ENCODE measurements at places on chromosomes 1 and 21.

DNA sequence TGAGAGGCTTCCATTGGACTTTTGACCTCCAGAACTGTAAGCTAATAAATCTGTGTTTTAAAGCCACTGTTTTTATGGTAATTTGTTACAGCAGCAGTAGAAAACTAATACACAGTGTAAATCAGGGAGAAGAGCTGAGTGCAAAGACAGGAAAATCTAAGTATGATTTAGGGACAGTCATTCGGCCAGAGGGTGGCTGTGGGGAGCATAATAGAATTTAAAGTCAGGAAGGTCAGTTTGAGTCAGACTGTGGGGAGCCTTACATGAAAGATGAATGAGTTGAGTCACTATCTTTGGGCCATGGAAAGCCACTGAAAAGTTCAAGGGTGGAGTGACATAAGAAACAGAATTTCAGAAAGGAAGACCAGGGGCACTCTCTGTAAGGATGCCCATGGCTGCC, 52.4 kb upstream of the SSX2IP start:
- DNase-seq = no peak

- no peak for DNase-seq
These were observed 71.6 kb upstream of the SOX13 start for GRCh38 chr1:204001166-204001901.

GRCh38 chr1:179126338-179127060, 44.6 kb downstream of the TOR3A start:
- DNase-seq = no peak

DNA sequence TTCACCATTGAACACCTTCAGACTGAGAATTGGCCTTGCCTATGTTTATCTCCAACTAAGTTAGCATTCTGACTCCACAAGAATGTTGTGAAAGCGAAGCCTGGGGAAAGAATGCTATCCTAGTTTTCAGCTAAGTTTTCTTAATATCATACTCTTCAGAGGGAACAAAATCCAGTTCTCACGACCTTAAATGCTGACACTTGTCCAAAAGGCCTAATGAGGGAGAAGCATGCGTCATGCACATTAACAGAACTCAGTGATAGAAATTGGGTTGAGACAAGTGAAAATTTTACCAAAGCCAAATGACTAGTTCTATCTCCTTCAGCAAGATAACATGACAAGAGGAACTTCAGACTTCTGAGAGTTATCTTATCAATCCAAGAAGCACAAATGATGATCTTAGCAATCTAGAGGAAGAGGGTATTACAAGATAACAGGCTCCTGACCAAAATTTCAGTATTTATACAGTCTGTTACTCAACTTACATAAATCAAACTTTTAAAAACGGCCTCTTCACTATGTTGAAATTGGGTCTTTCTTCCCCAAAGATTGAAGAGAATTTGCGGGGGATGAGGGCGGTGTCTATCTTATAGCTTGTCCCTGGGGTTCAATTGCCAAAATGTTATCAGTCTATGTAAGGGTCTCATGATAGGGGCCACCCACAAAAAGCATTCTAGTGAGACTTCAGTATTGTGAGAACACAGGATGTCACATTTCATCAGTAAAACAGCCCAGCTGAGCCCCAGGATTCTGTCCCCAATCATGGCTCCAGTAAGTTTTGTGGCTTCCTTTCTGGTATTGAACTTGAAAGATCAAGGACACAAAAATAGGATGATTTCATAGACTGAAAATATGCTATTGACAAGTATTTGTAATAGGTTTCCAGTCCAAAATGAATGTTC, 26.5 kb upstream of the SLC45A3 start:
- no peak for DNase-seq

GRCh38 chr1:42315500-42315899, 19.5 kb downstream of the FOXJ3 start:
- no peak for DNase-seq

DNA sequence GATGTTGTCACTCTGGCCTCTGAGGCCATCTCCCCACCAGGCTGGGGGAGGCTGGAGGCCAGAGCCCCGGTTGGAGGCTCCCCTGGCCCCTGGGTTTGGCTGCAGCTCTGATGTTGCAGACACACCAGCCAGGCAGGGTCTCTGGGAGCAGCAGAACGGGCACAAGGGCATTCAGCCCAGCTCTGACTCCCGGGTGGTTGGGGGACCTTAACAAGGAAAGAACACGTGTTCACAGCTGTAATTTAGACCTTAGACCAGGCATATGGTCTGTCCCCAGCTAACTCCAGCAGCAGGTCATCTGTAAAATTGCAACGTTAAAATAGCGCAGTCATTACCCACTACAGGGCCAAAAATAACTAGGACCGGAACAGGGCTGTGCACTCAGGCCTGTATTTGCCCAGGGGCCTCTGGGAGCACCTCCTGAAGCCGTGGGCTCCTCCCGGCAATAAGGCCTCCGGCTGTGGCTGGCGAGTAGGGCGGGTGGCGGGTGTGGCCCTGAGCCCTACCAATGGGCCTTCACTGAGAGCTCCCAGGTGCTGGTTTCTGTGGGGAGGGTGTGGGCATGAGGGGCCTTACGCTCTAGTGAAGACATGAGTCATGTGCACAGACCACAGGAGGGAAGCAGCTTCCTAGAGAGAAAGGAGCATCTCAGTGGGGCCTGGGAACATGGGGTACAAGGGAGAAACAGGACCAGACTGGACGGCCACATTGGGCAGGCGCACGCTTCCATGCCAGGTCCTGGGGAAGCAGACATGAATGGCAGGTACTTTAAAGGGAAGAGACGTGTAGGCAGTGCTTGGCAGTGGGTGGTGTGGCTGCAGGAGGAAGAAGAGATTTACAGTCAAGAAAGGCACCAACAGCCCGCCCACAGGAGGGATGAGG, 6.1 kb downstream of the LDLRAP1 start:
- DNase-seq = peak; percentile 49

- DNase-seq = no peak
These were observed 52.8 kb downstream of the ELK4 start for GRCh38 chr1:205578780-205579571.

GRCh38 chr1:190376044-190376443, 101.6 kb downstream of the BRINP3 start:
- no peak for DNase-seq

GRCh38 chr1:38235705-38236104, 189.1 kb upstream of the POU3F1 start:
- DNase-seq = no peak

DNA sequence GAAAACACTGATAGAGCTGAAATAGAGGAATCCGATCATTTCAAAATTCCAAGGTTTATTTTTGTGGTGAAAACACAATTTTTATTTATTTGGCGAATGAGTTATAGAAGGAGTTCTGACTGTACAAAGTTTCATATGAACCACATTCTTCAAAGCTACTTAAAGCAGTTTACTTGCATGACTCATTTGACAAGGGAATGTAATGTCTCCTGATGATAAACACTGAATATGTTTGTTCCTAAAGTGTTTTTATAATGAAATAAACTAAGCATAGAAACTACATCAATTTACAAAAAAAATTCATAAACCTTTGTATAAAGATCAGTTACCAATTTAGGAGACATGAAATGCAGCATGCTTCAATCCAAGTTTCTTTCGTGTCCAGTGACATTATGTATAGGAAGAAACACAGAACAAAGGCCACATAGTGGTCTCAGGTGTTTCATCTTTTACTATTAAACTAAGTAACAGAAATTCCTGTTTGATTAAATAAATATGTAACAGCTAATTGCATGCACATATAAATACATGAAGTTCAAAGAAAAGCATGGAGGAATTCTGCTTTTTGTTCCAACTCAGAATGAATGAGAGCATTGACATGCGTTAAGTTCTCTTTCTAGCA, 2.5 kb downstream of the PRKACB start:
- DNase-seq = no peak

- no peak for DNase-seq
These were observed 563.9 kb downstream of the NPHP4 start for GRCh38 chr1:5428351-5428750.

- DNase-seq = no peak
These were observed 154.6 kb downstream of the FOXD2 start for GRCh38 chr1:47592296-47593012.

- DNase-seq = no peak
These were observed 35.5 kb downstream of the COLGALT2 start for GRCh38 chr1:184002071-184002470.

- DNase-seq = no peak
These were observed 165.5 kb downstream of the ZSCAN20 start for GRCh38 chr1:33637846-33638440.

GRCh38 chr1:32334274-32334861, 1.7 kb downstream of the MARCKSL1 start:
- no peak for DNase-seq

DNA sequence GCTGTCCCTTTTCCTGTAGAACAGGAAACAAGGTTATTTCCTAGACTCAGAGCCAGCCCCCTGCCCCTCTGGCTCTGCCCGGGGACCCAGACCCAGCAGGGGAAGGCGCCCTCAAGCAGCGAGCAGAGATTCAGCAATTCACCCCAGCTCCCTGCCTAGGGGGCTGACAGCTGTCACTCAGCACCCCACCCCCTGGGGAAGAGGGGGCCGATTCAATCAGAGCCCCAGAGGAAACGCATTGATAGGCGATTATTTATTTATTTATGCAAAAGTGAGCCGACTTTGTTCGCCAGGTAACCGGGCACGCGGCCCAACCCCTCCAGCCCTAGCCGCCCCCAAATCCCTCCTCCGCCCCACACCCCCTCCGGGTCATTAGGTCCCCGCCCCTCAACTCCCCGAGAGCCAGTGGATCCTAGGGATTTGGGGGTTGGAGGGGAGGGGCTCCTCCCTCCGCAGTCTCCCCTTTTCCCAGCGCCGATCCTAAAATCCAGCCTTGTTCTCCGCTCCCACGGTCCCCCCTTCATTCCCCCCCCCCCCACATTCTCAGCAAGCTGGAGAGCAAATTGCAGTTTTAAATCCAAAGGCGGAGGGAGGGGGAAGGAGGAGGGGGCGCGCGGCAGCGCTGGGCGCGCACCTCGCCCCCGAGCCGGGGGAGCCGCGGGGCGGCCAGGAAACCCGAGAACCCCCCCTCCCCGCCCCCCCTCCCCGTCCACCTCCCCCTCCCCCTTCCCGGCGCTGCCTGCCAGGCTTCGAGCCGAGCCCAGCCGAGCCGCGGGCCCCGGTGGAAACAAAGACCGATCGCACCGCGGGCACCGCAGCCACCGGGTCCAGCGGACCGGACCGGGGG, 1.3 kb downstream of the AHDC1 start:
- peak; percentile 19 for DNase-seq

DNA sequence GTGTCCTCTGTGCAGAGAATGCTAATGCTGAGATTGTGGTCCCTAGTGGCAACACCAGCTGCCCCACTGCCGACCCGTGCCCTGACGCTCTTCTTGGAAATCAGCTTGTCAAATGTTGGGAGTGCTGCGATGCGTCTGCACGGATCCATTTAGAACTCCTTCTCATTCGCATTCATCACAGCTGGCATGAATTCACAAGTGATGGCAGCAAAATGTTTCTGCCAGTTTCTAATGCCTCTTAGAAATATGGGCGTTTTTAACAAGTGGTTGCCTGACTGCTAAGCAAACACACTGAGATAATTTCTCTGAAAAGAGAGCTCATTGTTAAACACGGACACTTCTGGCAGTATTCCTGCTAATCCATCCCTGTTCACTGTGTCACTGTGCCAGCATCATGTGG, 131.9 kb upstream of the KCNJ6 start:
- DNase-seq = no peak

DNA sequence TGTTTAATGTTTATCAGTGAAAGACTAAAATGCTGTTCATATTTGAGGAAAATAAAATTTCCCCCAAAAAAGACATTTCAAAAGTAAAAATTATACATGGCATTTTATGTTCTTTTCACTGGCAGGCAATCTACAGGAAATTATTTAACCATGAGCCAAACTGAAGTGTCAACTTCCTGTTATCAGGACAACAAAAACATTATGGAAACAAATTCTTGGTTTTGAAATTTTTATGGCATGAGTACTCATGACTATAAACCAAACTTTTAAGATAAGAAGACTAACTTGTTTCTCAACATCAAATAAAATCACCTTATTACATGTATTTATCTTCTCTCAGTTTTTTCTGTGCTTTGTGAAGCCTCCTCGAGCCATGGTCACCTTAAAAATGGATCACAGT, 698.6 kb downstream of the LTN1 start:
- DNase-seq = no peak

GRCh38 chr1:145985502-145986439, 10.6 kb downstream of the TXNIP start:
- DNase-seq = no peak

- DNase-seq = no peak
These were observed 158.1 kb downstream of the PSMG1 start for GRCh38 chr21:39025198-39025597.

GRCh38 chr1:28056129-28056925, 32.1 kb downstream of the EYA3 start:
- DNase-seq = peak; percentile 24

DNA sequence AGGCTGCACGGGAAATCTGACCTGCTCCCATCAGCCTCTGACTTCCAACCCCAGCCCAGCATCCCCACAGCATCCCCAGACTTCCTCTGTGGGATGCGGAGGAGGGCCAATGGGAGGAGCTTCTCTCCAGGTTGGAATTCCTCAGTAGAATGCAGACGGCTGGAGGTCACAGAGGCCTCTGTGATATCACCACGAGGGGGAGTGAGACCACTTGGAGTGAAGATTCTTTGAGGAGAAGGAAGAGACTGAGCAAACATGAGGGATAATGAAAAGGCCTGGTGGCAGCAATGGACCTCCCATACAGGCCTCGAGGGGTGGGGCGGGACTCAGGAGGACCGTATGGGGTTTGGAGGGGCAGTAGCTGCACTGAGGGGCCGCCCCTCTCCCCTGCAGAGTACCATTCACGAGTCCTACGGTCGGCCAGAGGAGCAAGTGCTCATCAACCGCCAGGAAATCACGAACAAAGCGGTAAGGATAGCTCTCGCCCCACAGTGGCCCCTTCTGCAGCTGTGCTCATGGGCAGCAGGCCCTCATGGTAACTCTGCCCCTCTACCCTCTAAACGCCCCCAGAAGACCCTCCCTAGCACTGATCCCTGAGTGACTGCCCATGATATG, at the start of gene CATSPER4:
CATSPER4 (plus strand) TSS at position 230 of the 615 bp plus-strand sequence; CDS start at position 256, 26 bp downstream.
- DNase-seq = no peak

- no peak for DNase-seq
These were observed 119.9 kb downstream of the FASLG start for GRCh38 chr1:172778456-172779455.

DNA sequence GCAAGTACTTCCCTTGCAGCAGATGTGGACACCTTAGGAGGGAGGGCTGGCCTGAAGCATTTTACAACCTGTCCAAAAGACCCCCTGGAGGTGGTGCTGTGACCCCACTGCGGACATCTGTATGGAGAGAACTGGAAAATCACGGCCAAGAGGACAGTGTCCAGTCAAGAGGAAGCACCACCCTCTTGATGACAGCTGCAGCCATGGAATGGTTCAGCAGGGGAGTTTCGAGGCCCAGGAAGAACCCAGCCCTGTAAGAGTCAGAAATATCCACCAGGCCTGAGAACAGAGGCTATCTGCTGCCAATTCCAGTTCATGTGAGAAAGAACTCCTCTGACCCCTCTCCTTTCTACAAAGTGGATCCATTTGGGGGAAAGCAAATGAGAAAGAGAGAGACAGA, 126.8 kb downstream of the PLXNA2 start:
- no peak for DNase-seq

DNA sequence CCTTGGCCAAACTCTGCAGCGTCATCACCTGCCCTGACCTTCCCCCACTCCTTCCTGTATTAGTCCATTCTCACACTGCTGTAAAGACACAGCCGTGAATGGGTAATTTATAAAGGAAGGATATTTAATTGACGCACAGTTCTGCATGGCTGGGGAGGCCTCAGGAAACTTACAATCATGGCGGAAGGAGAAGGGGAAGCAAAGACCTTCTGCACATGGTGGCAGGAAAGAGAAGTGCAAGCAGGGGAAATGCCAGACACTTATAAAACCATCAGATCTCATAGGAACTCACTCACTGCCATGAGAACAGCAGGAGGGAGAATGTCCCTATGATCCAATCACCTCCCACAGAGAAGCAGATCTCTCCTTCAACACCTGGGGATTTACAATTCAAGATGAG, 408.5 kb downstream of the PTPRU start:
- DNase-seq = no peak
